Hematopoietic multipotent progenitor cell treated with erythropoietin and hydrocortisone succinate and interleukin-3 and kit ligand, for 6 days (in vitro differentiated cells): ENCODE measurements at places on chromosomes 1 and 21.

GRCh38 chr1:180643693-180644092 is 11.9 kb downstream of the XPR1 start:
- DNase-seq, result peak; percentile 42

DNA sequence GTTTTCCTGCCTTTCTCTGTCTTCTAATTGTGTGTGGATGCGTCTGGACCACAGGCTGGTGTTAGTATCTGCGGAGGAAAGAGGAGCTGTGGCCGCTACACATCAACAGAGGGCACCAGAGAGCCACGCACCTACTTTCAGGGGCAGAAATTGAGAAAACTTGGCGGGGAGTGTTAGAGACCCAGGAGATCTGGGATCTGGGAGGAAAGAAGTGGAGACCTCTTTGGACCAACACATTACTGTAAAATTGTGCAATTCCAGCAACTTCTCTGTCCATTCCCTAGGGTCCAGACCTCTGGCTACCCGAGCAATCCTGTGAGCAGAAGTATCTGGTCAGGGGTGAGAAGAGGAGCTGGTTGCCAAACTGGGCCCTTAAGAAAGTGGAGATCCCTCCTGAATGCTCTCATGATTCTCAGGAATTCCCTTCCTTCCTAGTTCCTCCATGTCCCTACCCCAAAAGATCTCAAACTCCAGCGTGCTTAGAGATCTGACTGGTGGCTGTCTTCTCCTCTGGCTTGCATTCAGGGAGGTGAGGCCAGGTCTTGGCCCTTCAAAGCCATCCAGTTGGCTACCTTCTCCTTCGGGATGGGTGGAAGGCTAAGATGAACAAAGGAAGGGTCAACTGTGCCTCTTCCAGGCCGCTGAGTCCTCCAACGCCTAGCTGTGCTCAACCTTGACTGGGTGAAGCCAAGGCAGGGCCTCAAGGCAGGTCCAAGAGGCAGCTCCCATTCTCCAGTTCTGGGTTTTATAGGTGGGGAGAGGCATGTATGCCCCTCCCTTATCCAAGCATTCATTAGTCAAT is 1.2 kb upstream of the KIRREL1 start:
- DNase-seq, result peak; percentile 78

GRCh38 chr1:68103884-68104554 is 53.6 kb upstream of the DIRAS3 start:
- DNase-seq, result no peak

DNA sequence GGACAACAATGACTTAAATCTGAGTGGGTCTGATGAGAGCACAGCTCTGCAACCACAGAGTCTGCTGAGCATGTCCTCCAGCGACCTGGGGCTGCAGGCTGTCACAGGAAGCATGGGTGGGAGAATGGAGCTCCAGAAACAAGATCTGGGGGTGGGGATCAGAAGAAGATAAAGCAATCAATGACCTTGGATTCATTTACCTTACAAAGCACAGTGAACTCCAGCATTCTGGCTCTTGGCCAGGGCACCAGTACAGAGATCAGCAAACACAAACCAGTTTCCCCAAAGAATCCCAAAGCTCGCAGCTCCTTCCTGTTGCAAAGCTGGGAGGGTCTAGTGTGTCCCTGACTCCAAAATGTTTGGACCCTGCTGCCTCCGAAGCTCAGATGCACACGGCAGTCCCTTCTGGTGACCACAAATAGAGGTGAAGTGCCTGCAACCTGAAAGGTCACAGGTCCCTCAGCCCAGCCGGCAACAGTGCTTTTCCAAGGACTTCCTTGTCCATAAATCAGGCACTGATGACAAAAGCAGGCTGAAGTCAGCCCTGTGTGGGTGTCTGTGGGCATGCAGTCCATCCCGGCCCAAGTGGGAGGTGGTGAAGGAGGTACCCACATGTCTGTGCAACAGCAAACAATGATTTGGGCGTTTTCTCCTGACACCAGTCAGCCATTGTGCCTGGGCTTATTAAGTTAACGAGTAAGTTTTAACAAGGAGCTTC is 76.1 kb downstream of the SH3BGR start:
- DNase-seq, result no peak

DNA sequence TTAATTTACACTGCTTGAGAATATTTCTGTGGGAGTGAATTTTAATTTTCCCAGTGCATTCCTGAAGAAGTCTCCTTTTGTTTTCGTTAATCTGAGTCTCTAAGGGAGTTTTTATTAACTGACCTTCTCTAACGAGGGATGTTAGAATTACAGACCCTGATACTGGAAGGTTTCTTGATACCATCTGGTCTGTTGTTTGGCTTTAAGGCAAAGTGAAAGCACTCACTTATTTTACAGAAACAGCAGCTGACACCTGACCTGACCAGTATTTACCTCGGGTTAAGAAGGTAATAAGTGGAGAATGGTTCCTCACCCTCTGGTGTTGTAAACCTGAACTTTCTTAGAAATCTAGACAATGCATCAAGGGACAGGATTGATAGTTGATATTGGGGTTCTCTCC is 12.4 kb downstream of the CDC14A start:
- DNase-seq, result peak; percentile 15

GRCh38 chr1:176775996-176776395 is 313.0 kb downstream of the PAPPA2 start:
- no peak for DNase-seq

DNA sequence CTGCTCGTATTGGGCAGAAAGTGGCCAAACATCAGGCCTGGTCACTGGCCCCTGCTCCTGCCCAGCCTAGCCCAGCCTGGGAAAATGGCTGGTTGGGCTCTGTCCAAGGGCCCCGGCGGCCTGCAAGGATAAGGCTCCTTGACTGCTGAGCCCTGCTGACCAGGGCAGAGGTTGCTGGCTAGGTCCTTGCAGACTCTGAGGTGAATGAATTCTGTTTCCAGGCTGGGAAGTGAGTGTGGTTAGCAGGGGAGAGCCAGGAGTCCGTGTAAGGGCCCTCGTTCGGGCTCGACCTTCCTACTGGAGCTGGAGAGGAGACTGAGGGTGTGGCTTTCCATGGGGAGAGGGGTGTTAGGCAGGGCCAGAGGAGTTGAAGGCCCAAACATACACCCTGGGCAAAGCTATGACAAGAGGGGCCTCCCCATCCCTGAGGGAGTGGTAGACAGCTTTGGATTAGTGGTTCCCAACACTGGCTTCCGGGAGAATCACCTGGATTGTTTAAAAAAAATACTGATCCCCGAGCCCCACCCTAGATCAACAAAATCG is 20.6 kb downstream of the CSF1 start:
- DNase-seq, result peak; percentile 20

- DNase-seq, result no peak
Observed at GRCh38 chr1:236979149-236979900, 24.9 kb downstream of the MT1HL1 start.

- DNase-seq, result no peak
Observed at GRCh38 chr1:61607448-61607847, 117.5 kb downstream of the TM2D1 start.

- no peak for DNase-seq
Observed at GRCh38 chr1:1223891-1224290, 7.9 kb downstream of the SDF4 start.

DNA sequence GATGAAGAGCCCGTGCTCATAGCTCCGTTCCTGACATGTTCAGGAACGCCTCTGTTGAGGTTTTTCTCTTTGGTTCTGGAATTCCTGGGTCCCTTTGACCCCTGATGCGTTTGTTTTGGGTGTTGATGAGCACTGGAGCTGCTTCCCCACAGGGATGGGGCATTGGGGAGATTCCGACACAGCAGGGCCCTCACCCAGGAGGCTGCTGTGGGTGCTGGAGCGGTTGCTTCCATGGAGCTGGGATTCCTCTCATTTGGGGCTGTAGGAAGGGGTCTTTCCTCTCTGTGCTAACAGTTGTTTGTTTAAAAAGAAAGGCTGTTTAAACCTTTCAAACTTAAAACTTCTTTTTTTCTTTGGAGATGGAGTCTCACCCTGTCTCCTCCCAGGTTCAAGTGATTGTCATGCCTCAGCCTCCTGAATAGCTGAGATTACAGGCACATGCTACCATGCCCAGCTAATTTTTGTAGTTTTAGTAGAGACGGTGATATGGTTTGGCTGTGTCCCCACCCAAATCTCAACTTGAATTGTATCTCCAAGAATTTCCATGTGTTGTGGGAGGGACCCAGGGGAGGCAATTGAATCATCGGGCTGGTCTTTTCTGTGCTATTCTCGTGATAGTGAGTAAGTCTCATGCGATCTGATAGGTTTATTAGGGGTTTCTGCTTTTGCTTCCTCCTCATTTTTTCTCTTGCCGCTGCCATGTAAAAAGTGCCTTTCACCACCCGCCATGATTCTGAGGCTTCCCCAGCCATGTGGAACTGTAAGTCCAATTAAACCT is 48.9 kb downstream of the SKI start:
- no peak for DNase-seq

GRCh38 chr1:110605446-110605845 is 712 bp downstream of the KCNA2 start:
- DNase-seq, result no peak

GRCh38 chr1:243543501-243543900 is 287.7 kb downstream of the SDCCAG8 start:
- DNase-seq, result no peak

DNA sequence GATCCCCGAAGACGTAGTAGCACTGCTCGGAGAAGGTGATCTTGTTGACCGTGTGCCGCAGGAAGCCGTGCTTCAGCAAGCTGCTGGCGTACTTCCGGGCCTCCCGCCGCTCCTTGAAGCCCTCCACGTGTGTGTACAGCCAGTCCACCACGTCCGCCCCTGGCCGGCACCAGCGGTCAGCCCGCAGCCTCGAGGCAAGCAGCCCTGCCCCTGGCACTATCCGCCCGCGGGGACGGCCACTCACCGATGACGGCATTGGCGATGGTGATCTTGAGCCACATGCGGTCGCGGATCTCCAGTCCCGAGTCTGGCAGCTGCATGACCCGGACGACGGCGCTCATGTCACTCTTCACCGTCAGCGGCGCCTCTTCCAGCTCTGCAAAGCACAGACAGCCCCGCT is 7.2 kb downstream of the TAS1R3 start:
- DNase-seq, result no peak

DNA sequence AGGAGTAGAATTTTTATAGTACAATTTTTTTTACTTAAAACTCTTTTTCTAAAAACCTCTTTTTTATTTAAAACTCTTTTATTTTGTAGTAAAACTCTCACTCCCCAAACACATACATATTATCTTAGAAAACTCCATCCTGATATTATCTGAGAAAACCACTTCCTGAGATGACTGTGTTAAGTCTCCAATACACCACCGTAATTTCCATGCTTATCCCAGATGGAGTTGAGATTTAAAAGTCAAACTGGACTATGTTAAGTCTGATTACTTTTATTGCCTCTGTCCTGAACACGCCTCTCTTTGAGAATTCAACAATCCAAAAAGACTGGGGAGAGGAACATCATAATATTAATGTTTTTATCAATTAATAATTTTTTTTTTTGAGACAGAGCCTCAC is 3.7 kb downstream of the SEC16B start:
- DNase-seq, result no peak

DNA sequence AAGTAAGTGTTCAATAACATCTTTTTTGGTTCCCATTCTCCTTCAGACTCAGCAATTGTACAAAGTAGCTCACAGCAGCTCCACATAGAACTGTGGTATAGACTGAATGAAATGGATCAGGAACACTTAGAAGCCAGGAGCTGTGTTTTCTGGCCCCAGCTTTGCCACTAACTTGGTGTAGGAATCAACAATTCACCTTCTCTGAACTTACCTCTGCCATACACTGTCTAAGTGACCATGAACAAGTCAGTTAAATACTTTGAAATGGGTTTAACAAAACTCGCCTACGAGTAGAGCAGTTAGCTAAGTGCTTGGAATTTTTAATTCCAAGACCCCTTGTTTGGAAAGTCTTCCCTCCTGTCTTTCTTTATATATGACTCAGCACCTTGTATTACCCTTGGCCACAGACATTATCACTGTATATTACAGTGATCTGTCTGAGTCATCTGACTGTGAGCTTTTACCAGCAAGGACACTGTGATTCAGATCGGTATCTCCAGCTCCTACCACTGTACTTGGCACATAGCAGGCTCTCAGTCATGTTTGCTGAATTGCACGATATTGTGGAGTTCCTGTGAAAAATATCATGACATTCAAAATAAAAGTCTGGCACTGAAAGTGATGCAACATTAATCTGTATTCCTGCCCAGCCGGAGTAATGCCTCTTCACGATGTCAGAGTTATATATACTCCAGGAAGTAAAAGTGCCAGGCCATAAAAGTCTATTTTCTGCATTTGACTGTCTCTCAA is 101.7 kb upstream of the BEND5 start:
- DNase-seq, result peak; percentile 8

- DNase-seq, result peak; percentile 72
Observed at GRCh38 chr21:39004634-39005501, 178.4 kb downstream of the PSMG1 start.

GRCh38 chr1:49252917-49253316 is 476.2 kb upstream of the BEND5 start:
- DNase-seq, result no peak

GRCh38 chr1:100624886-100625610 is 87.1 kb downstream of the GPR88 start:
- DNase-seq, result no peak

DNA sequence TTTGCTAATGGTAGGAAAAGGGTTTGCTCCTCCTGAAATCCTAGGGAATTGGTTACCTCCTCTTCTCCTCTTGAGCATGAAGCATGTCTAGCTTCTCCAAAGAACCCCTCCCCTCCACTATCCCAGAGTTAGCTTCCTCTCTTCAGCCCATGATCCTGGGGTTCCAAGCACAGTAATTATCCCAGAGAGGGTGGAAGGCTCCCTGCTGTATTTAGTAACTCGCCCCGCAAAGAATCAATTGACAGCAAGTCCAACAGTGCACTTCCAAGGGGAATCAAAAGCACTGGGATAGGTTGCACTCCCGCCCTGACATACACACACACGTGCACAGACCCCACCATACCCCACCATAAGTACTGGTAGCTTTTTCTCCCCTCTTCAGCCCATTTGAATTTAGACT is 3.1 kb downstream of the S100A8 start:
- no peak for DNase-seq

GRCh38 chr1:241749041-241749944 is 97.2 kb downstream of the WDR64 start:
- no peak for DNase-seq

- DNase-seq, result no peak
Observed at GRCh38 chr1:81832573-81832972, 31.8 kb downstream of the ADGRL2 start.

- no peak for DNase-seq
Observed at GRCh38 chr1:94578856-94579255, 37.3 kb upstream of the F3 start.

GRCh38 chr1:17093822-17094393 is 25.3 kb downstream of the PADI2 start:
- DNase-seq, result no peak

GRCh38 chr1:177567393-177567792 is 396.6 kb downstream of the BRINP2 start:
- no peak for DNase-seq

DNA sequence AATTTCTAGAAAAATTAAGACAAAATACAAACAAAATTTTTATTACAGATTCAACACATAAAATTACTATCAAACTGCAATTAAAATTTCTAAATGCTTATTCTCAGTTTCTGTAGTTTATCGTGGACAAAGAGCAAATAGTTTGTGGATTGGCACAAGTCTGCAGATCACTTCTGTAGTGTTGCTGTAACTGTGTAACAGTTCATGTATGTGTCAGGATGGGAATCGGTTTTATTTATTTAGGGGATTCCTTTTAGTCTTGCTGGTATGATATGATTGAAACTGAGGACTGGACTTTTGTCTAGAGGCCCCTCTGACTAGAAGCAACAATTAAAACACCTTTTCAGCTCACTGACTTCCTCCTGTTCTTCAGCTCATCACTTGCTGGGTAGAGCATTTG is 60.8 kb downstream of the LRIG2 start:
- DNase-seq, result no peak
